ENCODE measurements at places on chromosomes 5 and 9.

- H3K4me1 ChIP-seq = no peaks in the 10 kb centered on the region
- H3K27me3 ChIP-seq = no peaks in the 10 kb centered on the region
- no peak overlapping the region for H3K4me3 ChIP-seq
- no peak overlapping the region for H3K27ac ChIP-seq
- no peaks in the 10 kb centered on the region for H3K36me3 ChIP-seq
These were observed 2.3 kb upstream of the SPATA6L start for GRCh38 chr9:4668604-4669003.

GRCh38 chr9:10774051-10774450 lies 161.2 kb upstream of the PTPRD start:
- no peaks in the 10 kb centered on the region for H3K27me3 ChIP-seq
- no peak overlapping the region for H3K4me3 ChIP-seq
- DNase-seq = no peak
- H3K27ac ChIP-seq = no peak overlapping the region
- H3K36me3 ChIP-seq = no peaks in the 10 kb centered on the region

- no peak overlapping the region for H3K27ac ChIP-seq
- H3K36me3 ChIP-seq = no peaks in the 10 kb centered on the region
- H3K4me3 ChIP-seq = no peak overlapping the region
- no peaks in the 10 kb centered on the region for H3K4me1 ChIP-seq
- no peaks in the 10 kb centered on the region for H3K27me3 ChIP-seq
These were observed 8.4 kb downstream of the WDR41 start for GRCh38 chr5:77483682-77484081.

DNA sequence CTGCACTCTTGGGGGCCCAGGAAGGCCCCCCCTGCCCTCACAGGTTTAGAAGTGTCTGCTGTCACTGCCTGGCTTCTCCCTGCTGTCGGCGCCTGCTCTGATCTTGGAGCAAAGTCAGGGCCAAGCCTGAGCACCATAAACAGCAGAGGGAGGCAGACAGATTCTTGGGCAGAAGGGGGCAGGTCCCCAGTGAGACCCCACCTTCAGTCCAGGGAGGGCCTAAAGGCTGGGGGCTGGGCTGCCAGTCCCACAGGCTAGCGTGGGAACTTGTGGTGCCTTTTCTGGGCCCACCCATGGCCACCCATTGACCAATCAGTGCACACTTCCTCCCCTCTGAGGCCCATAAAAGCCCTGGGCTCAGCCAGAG lies 124.0 kb downstream of the OLFM1 start:
- DNase-seq = no peak
- no peak overlapping the region for H3K4me3 ChIP-seq
- H3K27me3 ChIP-seq = no peaks in the 10 kb centered on the region

DNA sequence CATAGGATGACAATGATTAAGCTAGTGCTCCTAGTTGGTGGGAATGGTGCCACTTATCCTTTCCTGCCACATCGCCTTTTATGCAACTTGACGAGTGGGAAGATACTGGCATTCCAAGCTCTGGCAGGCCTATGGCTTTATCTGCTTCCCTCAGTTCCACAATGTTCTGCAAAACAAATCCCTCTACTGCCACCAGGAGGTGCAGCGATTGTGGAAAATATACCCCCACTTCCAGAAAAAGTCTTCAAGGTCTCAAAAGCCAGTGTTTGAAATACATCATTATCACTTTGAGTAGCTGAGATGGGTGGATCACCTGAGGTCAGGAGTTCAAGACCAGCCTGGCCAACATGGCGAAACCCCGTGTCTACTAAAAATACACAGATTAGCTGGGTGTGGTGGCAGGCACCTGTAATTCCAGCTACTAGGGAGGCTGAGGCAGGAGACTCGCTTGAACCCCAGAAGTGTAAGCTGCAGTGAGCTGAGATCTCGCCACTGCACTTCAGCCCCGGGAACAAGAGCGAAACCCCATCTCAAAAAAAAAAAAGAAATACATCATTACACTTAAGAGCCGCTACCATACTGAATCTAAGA lies 3.4 kb downstream of the CLINT1 start:
- H3K27ac ChIP-seq = no peak overlapping the region
- no peak overlapping the region for H3K4me3 ChIP-seq

DNA sequence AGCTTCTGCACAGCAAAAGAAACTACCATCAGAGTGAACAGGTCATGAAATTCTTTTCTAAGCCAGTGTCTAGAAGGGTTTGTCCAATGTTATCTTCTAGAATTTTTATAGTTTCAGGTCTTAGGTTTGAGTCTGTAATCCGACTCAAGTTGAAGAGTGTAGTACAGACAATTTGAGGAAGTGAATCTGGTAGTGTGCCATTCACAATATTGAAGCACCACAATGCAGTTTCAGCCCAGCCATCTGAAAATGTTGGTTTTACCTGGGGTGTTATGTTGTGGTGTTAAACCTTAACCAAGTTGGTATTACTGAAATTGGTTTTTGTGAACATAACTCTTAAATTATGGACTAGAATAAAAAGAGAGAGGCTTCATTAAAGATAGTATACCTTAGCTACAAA lies 77.2 kb downstream of the ADAMTS16 start:
- peaks cover 14% of the 10 kb centered on the region for H3K4me1 ChIP-seq
- H3K27me3 ChIP-seq = no peaks in the 10 kb centered on the region
- DNase-seq = no peak
- H3K36me3 ChIP-seq = no peaks in the 10 kb centered on the region

DNA sequence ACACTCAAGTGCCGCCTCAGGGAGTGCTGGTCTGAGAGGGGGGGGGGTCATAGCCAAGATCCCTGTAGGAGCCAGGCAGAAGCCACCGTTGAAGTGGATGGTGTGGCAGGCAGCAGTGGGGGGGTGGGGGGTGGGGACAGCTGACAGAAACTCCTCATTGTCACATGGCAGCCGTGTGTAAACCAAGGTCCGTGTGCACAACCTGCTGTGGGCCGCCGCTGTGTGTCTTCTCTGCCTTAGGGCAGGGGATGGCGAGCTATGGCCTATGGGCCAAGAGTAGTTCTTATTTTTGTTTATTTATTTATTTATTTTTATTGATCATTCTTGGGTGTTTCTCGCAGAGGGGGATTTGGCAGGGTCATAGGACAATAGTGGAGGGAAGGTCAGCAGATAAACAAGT lies 13.4 kb downstream of the SQSTM1 start:
- H3K4me1 ChIP-seq = peaks cover 36% of the 10 kb centered on the region
- peaks cover 11% of the 10 kb centered on the region for H3K36me3 ChIP-seq
- H3K4me3 ChIP-seq = no peak overlapping the region
- no peaks in the 10 kb centered on the region for H3K27me3 ChIP-seq
- H3K27ac ChIP-seq = no peak overlapping the region

- no peaks in the 10 kb centered on the region for H3K36me3 ChIP-seq
- DNase-seq = no peak
- H3K27me3 ChIP-seq = no peaks in the 10 kb centered on the region
- peaks cover 6% of the 10 kb centered on the region for H3K4me1 ChIP-seq
- no peak overlapping the region for H3K4me3 ChIP-seq
These were observed 55.0 kb downstream of the LRSAM1 start for GRCh38 chr9:127506117-127506813.

GRCh38 chr9:75953218-75953617 lies 62.7 kb downstream of the PCSK5 start:
- no peaks in the 10 kb centered on the region for H3K27me3 ChIP-seq
- H3K4me1 ChIP-seq = peaks cover 24% of the 10 kb centered on the region
- H3K36me3 ChIP-seq = no peaks in the 10 kb centered on the region
- no peak overlapping the region for H3K27ac ChIP-seq

- no peaks in the 10 kb centered on the region for H3K4me1 ChIP-seq
- no peak for DNase-seq
- no peak overlapping the region for H3K4me3 ChIP-seq
- H3K27me3 ChIP-seq = no peaks in the 10 kb centered on the region
- H3K27ac ChIP-seq = no peak overlapping the region
- no peaks in the 10 kb centered on the region for H3K36me3 ChIP-seq
These were observed 267.2 kb downstream of the RAB3C start for GRCh38 chr5:58849921-58850667.

- H3K36me3 ChIP-seq = no peaks in the 10 kb centered on the region
- peak overlapping the region; percentile 96 for H3K27ac ChIP-seq
- no peak for DNase-seq
- no peaks in the 10 kb centered on the region for H3K27me3 ChIP-seq
- peak overlapping the region; percentile 66 for H3K4me3 ChIP-seq
- H3K4me1 ChIP-seq = peaks cover 11% of the 10 kb centered on the region
These were observed 1.3 kb upstream of the TBC1D2 start for GRCh38 chr9:98256756-98257155.

DNA sequence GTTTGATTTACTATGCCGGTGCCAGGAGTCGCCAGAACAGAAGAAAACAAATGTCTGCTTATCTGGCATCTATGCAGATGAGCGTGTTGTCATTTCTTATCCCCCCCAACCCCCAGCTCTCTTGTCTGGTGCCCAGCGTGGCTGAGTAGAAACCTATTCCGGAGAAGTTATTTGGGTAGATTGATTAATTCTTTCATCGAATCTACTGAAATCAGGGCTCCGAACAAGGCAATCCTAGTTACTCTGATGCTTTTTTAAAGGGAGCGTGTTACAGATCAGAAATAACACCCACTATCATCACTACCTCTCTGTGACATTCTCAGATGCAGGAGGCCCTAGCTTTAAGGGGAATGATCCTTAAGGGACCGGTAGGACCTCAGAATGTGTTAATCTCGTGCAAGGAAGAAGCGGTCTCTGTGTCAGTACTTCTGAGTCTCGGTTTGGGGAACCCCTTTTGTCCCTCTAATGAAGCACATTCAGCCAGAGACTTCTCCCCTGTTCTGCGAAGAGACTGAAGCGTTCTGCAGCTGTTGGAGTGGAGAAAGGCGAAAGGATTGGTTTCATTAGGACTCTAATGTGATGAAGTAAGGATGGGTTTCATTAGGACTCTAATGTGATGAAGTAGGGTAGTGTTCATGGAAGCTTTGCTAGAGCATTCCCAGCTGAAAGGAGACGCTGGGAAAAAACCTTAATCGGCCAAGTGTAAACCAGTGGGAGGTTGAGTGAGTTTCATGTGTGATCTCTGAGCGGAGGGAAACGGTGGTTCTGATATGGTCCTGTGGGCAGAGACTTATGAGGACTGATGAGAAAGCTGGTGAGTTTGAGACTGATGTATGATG lies 1.5 kb downstream of the PIP5K1B start:
- no peaks in the 10 kb centered on the region for H3K4me1 ChIP-seq
- no peaks in the 10 kb centered on the region for H3K27me3 ChIP-seq
- no peak overlapping the region for H3K27ac ChIP-seq

DNA sequence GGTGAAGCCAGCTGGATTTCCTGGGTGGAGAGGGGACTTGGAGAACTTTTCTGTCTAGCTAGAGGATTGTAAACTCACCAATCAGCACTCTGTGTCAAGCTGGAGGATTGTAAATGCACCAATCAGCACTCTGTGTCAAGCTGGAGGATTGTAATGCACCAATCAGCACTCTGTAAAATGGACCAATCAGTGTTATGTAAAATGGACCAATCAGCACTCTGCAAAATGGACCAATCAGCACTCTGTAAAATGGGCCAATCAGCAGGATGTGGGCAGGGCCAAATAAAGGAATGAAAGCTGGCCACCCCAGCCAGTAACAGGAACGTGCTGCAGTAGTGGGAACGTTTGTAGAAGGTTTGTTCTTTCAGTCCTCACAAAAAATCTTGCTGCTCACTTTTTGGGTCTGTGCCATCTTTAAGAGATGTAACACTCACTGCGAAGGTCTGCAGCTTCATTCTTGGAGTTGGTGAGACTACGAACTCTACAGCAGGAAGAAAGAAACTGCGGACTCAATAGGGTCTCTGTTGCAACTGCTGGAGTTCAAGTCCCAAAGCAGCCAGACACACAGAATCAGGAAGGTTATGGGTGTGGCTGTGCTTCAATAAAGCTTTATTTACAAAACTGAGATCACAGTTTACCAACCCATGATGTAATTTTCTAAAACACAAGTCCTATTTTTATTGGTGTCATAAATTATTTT lies 145.7 kb upstream of the ERCC6L2 start:
- no peaks in the 10 kb centered on the region for H3K36me3 ChIP-seq
- H3K27ac ChIP-seq = no peak overlapping the region

- H3K36me3 ChIP-seq = no peaks in the 10 kb centered on the region
- no peak overlapping the region for H3K27ac ChIP-seq
These were observed 143.4 kb downstream of the MYO10 start for GRCh38 chr5:16792598-16793275.

GRCh38 chr5:66958980-66959641 lies 237.5 kb downstream of the CD180 start:
- H3K27ac ChIP-seq = no peak overlapping the region
- peak overlapping the region; percentile 48 for H3K4me3 ChIP-seq
- peaks cover 13% of the 10 kb centered on the region for H3K4me1 ChIP-seq
- DNase-seq = peak; percentile 12
- no peaks in the 10 kb centered on the region for H3K27me3 ChIP-seq

DNA sequence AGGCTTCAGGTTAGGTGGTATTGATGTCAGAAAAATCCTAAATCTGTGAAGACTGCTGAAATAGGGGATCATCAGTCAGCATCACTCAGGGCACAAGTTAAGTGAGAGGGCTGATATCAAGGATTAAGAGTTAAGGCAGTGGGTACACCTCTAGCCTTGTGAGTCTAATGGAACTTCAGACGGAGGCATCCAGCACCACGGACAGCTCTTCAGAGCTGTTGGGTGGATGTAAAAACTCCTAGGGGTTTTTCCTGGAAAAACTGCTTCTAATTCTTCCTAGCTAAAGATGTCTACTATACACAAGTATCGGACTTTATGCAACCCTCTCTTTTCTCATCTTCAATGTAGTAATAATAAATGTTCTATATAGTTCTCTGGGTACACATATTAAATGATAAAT lies 165.9 kb downstream of the SH3GL2 start:
- H3K27me3 ChIP-seq = no peaks in the 10 kb centered on the region
- H3K36me3 ChIP-seq = no peaks in the 10 kb centered on the region
- no peak overlapping the region for H3K27ac ChIP-seq
- no peak overlapping the region for H3K4me3 ChIP-seq
- DNase-seq = no peak

DNA sequence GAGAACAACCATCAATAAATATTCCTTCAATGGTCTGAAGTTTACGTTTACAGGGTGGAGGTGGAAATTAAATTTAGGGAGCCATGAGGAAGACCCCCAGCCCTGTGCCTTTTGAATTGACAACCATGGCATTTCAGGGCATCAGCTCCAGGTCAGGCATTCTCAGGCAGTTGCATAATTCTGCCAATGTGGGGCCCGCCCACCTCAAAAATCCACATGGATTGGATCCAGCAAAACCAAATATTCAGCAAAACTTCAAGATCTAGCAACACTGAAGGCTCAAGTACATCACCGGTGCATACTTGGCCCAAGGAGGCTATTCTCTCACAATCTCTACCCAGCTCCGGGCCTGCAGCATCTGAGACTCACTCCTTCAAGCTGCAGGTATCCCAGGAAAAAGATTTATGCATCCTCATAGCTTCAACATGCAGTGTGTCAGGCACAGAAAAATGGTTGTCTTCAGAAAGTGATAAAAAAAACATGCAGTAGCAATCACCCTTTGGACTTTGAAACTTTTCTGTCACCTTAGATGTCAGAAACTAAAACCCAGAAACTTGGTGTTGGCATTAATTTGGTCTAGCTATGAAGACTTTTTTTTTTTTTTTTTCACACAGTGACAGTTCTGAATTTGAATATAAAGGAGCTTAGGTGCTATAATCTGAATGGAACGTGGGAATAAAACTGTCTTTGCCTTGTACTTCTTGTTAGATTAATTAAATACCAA lies 21.4 kb upstream of the ANXA2R start:
- H3K27ac ChIP-seq = no peak overlapping the region
- H3K4me3 ChIP-seq = no peak overlapping the region
- no peaks in the 10 kb centered on the region for H3K27me3 ChIP-seq
- no peaks in the 10 kb centered on the region for H3K36me3 ChIP-seq
- DNase-seq = no peak
- peaks cover 7% of the 10 kb centered on the region for H3K4me1 ChIP-seq
